Stimulated activated CD8-positive, alpha-beta memory T cell treated with anti-CD3 and anti-CD28 coated beads, Interleukin-4, amount 100 ng/mL, for 4 hours (primary cell): ENCODE measurements at places on chromosomes 5 and 9.

GRCh38 chr5:23740029-23740428 is 232.6 kb downstream of the PRDM9 start:
- no peak for DNase-seq

DNA sequence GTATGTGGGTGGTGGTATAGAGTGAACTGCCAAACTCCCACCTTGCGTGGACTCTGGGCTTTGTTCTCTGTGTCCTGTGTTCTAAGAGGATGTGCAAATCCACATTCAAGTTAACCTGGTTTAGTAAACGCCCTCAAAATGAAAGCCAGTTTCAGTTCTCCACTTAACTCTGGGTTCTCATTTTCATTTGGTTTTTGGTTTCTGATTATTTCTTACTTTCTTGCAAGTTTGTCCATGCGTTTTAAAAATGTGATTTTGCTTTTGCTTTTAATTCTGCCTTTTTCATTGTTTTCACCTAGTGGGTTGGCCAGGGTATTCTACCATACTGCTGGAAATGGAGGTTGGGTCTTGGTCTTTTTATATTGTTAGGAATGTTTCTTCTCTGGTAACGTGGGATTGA is 38.2 kb downstream of the GALNT10 start:
- DNase-seq, result no peak

- no peak for DNase-seq
These were observed 2.0 kb downstream of the LHX2 start for GRCh38 chr9:124013309-124014210.

GRCh38 chr5:56734091-56734694 is 81.2 kb upstream of the MAP3K1 start:
- no peak for DNase-seq

GRCh38 chr5:10467281-10468198 is 25.9 kb downstream of the ROPN1L start:
- DNase-seq, result no peak

- no peak for DNase-seq
These were observed 195.7 kb downstream of the DCP2 start for GRCh38 chr5:113172231-113172826.

DNA sequence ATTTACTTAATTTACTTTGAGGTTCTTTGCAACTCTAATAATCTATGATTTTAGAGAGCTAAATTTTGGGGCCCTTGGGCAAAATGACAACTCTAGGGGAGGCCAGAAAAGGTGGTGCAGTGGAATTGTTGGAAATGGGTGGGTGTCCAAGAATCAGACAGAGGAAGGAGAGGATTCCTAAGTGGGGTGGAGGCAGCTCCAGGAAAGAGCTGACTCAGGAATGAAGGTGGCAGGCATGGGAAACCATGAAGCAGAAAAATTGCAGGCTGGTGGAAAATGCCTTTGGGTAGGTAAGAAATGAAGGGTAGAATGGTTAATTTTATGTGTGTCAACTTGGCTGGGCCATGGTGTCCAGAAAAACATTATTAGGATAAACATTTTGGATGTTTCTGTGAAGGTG is 248.5 kb upstream of the TUT7 start:
- DNase-seq, result no peak

GRCh38 chr9:78973907-78974306 is 597.9 kb upstream of the TLE4 start:
- DNase-seq, result no peak

DNA sequence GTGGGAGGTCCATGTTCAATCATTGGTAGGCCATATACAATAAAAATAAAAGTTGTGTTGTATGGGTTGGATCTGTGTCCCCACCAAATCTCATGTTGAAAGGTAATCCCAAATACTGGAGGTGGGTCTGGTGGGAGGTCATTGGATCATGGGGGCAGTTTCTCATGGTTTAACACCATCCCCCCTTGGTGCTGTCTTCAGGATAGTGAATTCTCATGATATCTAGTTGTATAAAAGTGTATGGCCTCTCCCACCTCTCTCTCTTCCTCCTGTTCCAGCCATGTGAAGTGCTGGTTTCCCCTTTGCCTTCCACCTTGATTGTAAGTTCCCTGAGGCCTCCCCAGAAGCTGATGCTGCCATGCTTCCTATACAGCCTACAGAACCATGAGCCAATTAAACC is 15.1 kb downstream of the SPATA9 start:
- DNase-seq, result no peak

GRCh38 chr5:172773481-172774469 is 2.8 kb upstream of the DUSP1 start:
- DNase-seq, result no peak

DNA sequence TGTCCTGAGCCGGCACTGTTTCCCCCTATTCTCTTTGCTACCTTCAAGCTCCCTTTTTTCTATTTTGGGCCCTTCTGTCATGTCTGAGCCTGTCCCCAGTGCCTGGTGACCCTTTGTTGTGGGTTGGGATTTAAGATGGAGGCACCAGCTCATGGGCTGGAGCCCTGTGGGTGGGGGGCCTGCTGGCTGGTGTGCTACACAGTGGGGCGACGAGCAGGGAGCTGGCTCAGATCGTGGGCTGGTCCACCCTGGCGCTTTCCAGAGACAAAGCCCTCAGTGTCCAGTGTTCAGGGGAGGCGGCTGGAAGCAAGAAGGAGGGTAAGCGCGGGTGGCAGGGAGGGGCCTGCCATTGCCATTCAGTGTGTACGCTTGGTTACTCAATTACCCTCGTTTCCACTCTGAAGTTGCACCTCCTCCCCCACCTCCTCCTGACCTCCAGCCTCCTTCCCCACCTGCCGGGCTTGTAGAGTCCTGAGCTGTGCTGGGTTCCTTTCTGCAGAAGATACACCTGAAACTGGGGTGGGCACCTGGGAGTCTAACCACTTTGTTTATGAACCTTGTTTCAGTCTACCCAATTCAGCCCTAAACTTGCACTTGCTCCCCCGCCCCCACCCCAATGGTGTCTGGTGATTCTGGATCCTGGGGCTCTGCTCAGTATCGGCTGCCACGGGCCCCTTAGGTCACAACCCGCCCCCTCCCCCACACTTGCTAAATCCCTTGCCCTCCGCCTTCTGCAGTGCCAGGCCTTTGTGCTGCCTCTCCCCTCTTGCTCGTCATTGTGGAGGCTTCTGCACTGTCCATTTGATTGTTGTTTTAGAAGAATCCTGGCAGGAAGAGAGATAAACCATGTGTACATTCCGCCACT is 49.9 kb downstream of the MVB12B start:
- no peak for DNase-seq

DNA sequence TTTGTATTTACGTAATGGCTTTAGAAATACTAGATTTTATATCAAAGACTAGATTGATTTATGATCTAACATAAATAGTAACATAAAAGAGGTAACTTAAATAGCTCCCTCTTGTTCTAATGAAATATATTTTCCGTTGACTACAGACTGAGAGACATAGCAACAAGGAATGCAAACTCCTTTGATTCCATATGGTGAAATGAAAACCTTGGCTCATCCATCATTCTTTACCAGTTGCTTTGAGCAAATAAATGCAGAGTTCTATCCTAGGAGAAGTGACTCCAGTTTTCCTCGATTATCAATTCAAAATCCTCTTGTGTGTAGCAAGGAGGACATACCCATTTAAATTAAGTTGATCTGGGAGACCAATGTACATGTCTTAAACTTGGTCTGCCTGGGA is 18.0 kb upstream of the JAKMIP2 start:
- DNase-seq, result no peak

DNA sequence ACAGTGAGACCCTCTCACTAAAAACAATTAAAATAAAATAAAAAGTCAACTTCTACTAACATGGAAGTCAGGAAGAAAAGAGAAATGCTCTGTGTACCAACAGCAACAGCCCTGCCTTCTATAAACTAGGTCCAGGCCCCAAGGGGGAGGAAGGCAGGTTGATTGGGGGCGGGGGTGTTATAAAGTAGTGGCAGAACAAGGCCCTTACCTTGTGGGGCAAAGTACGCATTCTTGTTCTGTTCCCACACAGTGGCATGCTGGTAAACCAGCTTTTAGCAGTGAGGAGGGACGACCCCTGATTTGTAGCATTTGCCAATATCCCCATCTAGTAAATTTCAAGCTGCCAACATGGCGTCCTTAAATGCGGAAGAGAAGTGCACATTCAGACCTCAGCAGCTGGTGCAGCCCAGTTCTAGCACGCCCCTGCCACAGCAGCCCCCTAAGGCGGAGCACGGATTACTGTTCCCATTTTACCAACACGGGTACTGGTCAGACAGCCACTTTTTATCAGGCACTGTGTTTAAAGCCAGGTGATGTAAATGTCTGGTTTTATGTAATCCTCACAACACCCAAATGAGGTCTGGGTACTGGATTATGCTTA is 69.5 kb downstream of the GTF3C4 start:
- DNase-seq, result no peak

DNA sequence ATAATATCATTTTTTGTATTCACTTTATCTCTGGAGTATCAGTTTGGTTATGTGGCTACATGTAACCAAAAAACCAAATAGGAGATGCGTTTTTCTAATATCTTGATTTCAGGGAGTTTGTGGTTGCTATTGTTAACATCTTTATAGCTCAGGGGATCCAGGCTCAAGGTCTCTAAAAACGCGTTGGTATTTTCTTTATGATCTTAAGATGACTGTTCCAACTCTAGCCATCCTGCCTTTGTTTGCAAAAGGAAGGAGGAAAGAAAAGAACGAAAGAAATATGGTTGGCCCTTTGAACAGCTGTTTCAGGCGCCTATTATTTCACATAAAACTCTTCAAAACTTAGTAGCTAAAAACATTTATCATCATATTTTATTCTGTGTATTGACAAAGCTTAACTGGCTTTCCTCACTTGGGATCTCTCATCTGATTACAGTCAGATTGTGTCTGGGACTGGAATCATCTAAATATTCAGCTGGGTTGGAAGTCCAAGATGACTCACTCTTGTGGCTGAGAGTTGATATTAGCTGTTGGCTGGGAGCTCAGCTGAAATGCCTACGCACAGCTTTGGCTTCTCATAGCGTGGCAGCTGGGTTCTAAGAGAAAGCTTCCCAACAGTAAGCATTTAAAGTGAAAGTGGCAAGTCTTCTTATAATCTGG is 60.1 kb downstream of the FAM174A start:
- DNase-seq, result no peak

DNA sequence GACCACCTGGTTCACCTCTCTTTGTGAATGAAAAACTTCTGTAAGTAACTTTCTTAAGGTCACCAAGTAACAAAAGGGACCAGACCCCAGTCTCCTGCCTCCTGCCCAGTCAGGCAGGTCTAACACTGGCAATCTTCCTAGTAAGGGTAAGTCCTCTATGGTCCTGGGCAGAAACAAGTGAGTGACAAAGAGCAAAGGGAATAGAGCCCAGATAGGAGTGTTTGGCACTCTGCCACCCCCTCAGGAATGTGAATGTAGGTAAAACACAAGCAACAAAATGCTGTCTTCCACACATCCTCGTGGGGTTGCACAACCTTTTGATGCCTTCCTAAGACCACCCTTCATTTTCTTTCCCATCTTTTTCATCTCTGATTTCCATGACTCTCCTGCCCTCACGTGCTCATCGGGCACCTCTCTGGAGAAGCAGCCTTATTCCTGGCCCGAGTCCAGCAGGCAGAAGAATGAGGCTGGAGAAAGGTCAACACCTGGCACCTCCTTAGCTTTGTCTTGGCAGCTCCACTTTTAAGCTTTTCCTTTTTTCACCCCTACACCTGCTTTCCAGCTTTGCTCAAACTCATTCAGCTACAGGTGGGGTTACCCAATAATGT is 90.2 kb upstream of the LHFPL2 start:
- DNase-seq, result no peak

GRCh38 chr5:178281331-178281730 is 48.7 kb upstream of the PHYKPL start:
- DNase-seq, result no peak

DNA sequence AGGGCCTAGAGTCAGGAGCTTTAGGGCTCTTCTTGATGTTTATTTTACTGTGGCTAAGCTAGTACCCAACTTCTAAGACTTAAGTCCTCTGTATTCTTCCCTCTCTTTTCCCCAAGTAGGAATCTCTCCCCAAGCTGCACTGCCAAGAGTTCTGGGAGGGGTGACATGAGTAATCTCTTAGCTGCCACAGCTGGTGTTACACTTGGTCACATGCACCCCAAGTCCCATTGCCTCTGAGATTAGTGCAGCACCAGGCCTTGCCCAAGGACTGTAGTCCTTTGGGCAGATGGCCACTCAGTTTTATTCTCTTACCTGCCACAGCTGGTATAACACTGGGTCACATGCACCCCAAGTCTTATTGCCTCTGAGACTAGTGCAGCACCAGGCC is 114.7 kb upstream of the RIOK2 start:
- DNase-seq, result no peak

DNA sequence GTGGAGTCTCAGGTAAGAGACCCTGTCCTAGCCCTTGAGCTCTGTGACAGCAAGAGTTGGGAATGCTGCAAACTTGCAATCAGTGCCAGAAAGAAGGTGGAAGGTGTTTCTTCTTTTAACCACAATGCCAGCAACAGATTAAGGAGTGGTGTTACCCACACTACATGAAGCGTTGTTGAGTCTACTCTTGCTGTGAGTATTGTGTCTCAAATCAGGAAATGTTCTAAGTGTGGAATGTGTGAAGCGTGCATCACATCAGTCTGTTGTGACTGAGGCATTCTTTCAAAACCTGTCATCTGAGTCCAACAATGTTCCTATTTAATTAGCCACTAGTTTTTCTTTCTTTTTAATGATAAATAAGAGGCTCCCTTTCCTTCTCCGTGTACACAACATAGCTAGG is 2.9 kb upstream of the LURAP1L start:
- DNase-seq, result no peak

DNA sequence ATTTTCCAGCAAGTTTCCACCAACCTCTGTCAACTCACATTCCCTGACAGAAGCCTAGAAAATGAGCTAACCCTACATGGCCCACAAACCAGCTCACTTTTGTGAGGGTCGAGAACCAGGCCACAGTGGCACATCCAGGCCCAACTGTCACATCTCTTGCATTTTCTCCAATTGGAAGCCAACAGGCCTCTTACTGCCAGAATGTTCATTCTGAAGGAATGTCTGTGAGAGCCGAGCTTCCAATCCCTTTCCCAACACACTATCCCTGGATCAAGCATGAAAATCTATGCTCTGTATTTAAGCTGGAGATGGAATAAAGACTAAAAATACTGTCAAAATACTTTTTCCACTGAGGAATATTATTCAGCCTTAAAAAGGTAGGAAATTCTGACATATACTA is 20.0 kb downstream of the MARCHF3 start:
- DNase-seq, result no peak
